Stimulated activated CD8-positive, alpha-beta memory T cell treated with anti-CD3 and anti-CD28 coated beads, Interleukin-4, amount 100 ng/mL, for 4 hours (primary cell): ENCODE measurements at places on chromosomes 5 and 9.

- DNase-seq, result no peak
These were observed 19.7 kb downstream of the ZSWIM6 start for GRCh38 chr5:61351733-61352132.

GRCh38 chr5:141356133-141356532 is 1.3 kb downstream of the PCDHGA4 start:
- DNase-seq, result no peak

DNA sequence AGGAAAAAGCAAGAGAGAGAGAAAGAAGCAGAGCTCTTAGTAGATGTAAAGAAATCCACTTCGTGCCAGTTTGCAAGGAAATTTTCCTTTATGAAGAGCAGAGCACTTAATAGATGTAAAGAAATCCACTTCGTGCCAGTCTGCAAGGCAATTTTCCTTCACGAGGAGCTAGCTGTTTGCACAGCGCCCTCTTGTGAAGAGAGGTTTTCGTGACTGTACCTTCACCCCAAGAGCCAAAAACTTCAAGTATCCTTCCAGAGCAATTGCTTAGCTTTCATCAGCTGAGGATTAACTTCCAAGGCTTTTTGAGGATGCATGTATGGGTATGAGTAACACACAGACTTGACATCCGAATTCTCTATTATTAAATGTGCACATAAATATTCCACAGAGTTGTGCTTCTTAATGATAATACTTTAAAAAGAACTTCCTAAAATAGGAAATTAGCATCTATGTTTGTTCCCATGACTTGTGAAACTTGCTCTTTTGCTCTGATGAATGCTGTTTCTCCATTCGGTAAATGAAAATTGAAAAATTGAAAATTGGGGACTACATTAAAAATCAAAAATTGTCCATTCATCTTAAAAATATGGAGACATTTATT is 525.6 kb downstream of the PDE4D start:
- no peak for DNase-seq

GRCh38 chr9:134230092-134230941 is 66.0 kb upstream of the RNU6ATAC start:
- DNase-seq, result no peak

DNA sequence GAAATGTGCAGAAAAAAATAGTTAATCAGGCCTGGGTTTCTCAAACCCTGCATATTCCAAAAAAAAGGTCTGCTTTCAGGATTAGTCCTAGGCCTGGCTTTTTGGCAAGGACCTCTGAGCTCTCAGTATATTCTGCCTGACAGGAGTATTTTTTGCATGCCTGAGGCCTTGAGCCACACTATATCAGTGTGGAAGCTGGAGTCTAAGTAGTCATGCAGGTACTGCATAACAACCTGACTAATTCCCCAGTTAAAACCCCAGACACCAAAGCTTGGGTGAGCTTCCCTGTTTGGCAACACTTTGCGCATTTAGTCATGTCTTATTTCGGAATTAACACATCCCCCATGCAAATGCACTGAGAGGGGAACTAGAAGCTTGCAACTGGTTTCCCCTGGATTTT is 359.5 kb downstream of the CETN3 start:
- DNase-seq, result no peak

DNA sequence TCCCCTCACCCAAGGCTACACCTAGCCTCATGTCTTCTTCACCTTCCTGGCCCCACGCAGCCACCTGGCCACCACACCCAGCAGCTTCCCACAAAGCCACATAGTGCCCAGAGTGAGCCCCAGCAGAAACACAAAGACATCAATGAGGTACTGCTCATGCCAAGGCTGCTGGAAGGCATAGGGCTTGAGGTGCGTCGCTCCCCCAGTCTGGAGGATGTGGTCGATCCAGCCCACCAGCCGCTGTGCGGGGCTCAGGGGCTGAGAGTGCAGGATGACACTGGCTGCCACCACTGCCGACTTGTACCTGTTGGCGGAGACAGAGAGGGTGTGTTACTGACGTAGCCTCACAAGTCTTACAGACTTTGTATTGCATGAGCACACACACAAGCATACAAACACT is 15.8 kb upstream of the CAPSL start:
- DNase-seq, result no peak
